Activated CD8-positive, alpha-beta memory T cell treated with anti-CD3 and anti-CD28 coated beads, Interleukin-2, amount 50 U/mL, for 48 hours (primary cell): ENCODE measurements at places on chromosomes 13 and 19.

DNA sequence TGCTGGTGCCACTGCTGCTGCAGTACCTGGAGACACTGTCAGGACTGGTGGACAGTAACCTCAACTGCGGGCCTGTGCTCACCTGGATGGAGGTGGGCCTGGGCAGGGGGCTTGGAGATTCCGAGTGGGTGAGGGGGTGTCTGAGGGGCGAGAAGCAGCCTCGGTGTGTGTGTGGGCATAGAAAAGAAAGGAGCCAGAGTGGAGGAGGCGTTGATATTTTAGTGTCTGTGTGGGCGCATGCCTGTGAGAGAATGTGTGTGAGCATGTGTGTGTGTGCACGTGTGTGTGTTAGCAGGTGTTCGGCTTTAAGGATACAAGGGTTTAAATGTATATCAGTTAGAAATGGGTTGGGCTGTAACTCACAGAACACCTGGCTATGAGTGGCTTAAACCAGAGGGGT, 3.7 kb downstream of the ARHGAP33 start:
- no peak for DNase-seq

GRCh38 chr13:25218019-25218418, 45.9 kb upstream of the AMER2 start:
- no peak for DNase-seq

DNA sequence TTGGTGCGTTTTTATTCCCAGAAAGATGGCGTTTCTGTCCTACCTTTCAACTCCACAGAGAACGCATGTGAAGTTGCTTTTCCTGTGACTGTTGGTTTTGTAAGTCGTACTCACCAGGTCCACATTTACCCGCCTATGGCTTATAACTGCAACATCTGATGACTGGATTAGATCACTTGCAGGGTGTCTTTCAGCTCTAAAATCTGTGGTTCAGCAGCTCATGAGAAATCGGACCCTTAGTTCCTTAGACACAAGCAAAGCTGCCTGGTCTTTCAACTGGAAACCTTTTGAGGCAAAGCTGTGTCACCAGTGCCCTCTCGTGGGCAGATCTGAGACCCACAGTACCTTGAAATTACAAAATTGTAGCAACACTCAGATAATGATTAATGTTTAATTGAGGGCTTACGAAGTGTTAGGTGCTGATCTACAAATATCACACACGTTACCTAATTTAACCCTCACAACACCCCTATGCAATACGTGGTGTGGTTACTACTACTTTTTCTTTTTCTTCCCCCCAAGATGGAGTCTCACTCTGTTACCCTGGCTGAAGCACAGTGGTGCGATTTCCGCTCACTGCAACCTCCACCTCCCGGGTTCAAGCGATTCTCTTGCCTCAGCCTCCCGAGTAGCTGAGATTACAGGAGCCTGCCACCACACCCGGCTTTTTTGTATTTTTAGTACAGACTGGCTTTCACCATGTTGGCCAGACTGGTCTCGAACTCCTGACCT, 65.4 kb downstream of the RUBCNL start:
- DNase-seq = peak; percentile 70

DNA sequence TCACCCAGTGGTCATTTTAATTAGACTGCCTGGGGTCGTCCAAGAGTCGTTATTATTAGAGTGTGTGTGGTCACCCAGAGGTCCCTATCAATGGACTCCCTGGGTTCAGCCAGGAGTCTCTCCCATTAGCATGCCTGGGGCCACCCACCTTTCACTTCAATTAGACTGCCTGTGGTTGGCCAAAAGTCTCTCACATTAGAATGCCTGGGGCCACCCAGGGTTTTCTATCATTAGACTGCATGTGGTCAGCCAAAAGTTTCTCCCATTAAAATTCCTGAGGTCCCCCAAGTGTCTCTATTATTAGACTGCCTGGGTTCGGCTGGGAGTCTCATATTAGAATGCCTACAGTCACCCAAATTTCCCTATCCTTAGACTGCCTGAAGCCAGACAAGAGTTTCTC, 1472.6 kb downstream of the UQCRFS1 start:
- DNase-seq = no peak

- DNase-seq = no peak
Observed at GRCh38 chr19:46892252-46893179, 31.7 kb downstream of the ARHGAP35 start.

DNA sequence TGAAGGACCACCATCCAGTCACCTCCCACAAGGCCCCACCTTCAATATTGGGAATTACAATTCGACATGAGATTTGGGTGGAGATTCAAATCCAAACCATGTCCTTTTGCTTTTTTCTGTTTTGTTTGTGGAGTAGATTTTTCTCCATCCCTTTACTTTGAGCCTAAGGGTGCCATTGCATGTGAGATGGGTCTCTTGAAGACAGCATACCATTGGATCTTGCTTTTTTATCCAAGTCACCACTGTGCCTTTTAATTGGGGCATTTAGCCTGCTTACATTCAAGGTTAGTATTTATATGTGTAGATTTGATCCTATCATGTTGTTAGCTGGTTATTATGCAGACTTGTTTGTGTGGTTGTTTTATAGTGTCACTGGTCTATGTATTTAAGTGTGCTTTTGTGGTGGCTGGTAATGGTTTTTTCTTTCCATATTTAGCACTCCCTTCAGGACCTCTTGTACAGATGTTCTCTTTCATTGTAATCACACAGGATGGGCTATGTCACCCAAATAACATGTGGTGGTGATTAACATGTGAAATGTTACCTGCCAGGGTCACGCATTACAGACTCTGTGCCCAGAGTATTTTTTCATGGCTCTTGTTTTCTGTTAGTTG, 58.0 kb downstream of the ZNF823 start:
- no peak for DNase-seq

- no peak for DNase-seq
Observed at GRCh38 chr19:58466089-58466759, 656 bp upstream of the ZNF324 start.

DNA sequence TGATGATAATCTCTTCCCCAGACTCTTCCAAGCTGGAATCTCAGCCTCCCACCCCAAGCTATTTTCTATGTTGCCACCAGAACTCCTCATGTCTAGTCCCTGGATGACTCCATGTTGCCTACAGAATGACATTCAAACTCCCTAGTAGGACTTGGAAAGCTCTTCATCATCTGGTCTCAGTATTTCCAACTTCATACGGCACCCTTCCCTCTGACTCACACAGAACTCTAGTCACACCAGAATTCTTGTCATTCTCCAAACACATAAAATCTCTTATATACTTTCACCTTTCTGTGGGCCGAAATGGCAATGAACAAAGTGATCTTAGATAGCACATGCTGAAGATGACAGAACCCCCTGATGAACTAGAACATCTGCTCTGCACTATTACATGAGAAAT, 86.2 kb downstream of the CAB39L start:
- no peak for DNase-seq

DNA sequence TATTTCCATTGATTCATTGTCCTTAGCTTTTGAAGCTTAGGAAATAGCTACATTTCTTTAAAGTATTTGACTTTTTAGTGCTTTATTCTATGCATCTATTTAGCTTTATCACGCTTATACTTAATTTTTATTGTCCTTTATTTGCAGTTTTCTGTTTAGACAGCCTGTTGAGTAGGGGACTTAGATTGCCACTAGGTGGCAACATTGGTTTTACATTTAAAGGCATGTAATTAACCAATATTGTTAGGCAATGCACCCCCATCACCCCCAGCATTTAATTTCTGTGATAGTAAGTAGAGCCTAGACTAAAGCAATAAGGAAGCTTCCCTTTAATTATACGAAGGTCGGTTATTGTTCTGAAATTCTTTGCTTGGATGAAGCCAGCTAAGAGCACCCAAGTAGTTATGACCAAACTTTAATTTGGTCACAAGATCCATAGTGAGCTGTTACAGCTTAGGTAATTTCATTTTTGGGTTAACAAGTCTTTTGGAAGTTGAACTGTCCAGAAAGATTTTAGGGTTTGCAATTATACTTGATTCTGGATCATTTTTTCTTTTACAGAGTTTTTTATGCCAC, 36.5 kb downstream of the B3GLCT start:
- DNase-seq = no peak

DNA sequence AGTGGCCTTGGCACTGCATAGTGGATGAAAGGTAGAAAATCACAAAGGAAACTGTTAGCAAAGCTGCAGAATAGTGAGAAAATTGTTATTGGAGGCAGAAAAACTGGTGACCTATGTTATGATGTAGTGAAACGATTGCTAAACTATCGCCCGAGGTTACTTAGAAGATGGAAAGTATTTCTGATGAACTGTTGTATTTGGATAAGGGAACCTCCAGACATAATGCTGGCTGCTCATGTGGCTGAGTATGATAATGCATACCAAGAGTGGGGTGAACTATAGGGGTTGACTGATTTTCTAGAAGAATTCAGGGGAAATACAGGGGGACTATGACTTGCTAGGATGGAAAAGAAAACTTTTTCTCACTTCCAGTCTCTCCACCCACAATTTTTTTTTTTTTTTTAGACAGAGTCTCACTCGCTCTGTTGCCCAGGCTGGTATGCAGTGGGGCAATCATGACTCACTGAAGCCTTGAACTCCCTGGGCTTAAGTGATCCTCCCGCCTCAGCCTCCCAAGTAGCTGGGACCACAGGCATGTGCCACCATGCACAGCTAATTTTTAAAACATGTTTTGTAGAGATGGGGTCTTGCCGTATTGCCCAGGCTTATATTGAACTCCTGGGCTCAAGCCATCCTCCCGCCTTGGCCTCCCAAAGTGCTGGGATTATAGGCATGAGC, 4.4 kb upstream of the EID2 start:
- no peak for DNase-seq

DNA sequence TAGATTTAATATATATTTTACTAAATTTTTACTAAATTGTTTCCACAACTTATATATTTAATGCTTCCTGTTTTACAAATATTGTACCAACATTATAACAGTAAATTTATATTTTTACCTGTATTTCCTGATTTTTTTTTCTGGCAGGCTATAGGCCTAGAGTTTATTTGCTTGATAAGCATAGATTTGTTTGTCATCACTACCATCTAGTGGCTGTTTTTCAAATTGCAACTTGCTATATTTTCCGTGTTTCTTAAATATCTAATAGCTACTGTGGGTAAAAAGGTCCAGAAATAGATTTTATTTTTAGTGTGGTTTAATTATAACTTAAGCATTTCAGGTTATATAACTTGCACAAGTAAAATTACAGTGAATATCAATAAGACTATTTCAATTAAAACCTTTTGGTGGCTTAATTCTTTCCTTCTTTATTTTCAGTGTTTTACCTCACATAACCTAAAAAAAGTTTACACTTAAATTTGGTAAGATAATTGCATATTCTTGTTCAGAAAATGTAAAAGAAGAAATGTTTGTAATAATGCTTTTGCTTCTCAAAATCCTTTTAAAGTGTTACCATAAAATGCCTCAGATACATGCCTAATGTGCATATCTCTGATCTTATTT, 60.6 kb downstream of the NDFIP2 start:
- DNase-seq = no peak
